Jurkat, Clone E6-1 (cell line): ENCODE measurements at places on chromosomes 16 and 17.
A peak's percentile ranks its signal among the peaks of the same experiment; 100 is the strongest.

DNA sequence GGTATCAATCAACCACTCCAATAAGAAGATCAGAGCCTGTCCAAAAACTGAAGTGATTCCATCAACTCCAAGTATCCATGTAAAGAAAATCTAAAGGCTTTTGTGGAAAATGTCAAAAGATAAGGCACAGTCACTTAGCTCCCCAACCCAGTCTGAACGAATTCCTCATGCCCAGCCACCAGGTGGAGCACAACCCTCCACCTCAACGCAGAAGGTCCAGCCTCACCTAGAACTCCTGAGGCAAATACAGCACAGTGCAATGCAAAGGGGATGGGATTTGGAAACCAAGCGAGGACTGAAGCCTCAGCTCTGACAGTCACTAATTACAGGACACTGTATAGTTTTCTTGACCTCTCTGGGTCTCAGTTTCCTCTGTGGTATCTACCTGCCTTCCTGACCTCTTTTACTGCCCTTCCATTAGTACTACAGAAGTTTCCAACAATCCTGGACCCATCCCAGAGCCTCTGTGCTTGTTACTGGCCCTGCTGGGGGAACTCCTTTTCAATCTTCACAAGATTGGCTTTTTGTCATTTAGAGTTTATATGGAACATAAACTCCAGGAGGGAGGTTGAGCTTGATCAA, 2.0 kb downstream of the NCBP3 start:
- peak; percentile 58 for DNase-seq

- DNase-seq: no peak
These were observed 541 bp downstream of the GPT2 start for GRCh38 chr16:46884513-46885293.

DNA sequence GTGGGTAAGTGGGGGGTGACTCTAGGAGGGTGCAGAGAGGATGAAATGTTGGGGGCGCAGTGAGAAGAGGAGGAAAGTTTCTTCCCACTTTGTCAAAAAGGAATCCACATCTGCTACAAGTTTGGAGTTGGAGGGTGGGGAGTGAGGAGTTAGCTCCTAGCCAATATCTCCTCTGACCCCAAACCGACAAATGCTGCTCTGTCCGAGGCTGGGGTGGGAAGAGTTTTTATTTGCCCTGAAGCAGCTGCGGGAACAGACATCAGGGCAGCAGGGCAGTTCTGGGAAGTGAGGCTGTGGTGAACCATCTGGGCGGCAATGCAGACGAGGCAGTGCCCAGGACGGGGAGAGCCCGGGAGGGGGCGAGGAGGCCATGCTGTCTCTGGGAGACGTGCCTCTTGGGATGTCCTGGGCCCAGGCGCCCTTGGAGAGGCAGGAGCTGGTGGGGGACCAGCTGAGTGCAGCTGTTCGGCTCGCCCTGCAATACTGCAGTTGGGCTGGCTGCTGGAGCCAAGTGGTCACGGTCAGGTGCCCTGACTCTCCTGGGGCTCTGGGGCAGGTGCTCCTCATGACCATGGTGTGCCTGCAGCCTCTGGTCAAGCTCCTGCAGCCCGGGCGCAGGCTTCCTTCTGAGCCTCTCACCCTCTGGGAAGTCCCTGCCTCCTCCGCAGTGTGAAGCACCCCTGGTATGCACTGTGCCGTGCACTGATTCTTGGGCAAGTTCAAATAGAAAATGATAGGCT, 6.4 kb upstream of the SOCS3 start:
- no peak for DNase-seq

- no peak for DNase-seq
These were observed 69.7 kb upstream of the FA2H start for GRCh38 chr16:74844041-74844980.

GRCh38 chr16:57970970-57971369, at the start of gene CNGB1:
Gene CNGB1, minus strand, starts transcription at chr16:57971128. Its CDS starts 3,842 bp downstream, at chr16:57967286.
- no peak for DNase-seq

GRCh38 chr17:78305801-78306200, 54.1 kb downstream of the SOCS3 start:
- DNase-seq: no peak

- DNase-seq: no peak
These were observed 129.0 kb downstream of the CDH13 start for GRCh38 chr16:82755570-82756282.

DNA sequence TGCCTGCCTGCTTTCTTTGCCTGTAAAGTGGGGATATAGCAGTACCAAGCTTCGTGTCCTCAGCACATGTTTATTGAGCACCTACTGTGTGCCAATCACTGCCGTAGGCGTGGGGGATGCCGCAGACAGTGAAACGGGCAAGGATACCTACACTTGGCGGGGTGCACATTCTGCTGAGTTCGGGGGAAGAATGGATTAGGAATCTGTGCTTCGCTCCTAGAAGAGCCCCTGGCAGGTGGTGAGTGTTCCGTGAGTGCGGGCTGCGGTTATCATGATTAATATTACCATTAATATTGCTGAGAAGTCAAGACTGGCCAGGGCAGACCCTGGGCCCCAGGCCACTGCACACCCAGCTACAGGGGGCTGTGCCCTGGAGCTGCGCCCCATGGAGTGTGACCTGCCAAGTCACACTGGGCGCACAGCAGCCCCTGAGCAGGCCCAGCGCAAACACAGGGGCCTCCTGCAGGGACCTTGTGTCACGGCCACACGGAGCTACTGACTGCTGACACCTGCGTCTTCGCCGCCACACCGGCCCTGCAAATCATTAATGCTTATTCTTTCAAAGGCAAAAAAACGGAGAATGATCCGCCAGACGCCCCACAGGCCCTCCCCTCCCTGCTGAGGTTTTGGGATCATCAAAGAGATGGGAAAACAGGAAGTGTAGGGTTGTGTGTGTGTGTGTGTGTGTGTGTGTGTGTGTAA, 213.4 kb upstream of the GSE1 start:
- DNase-seq: no peak

- DNase-seq: no peak
These were observed 50.3 kb downstream of the FOXL1 start for GRCh38 chr16:86628614-86629013.

GRCh38 chr17:42674755-42675347, 1.9 kb downstream of the PLEKHH3 start:
- no peak for DNase-seq

- no peak for DNase-seq
These were observed 4.5 kb downstream of the CTNS start for GRCh38 chr17:3641014-3641413.

DNA sequence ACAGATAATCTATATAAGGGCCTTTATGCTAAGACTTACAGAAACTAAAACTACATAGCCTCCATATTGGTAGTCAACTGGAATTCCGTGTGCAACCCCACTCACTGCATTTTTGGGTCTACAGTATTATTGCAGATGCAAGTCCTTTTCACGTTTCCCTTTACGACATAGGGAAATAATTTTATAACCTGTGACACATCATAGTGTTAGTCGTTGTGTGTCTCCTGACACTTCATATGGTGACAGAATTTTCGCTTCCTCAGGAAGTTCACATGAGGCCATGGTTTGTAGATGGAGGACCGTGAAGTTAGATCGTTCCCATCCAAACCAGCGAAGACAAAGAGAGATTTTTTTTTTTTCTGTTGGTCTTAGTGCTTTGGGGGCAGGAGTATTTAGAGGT, 15.7 kb upstream of the MRC2 start:
- no peak for DNase-seq

DNA sequence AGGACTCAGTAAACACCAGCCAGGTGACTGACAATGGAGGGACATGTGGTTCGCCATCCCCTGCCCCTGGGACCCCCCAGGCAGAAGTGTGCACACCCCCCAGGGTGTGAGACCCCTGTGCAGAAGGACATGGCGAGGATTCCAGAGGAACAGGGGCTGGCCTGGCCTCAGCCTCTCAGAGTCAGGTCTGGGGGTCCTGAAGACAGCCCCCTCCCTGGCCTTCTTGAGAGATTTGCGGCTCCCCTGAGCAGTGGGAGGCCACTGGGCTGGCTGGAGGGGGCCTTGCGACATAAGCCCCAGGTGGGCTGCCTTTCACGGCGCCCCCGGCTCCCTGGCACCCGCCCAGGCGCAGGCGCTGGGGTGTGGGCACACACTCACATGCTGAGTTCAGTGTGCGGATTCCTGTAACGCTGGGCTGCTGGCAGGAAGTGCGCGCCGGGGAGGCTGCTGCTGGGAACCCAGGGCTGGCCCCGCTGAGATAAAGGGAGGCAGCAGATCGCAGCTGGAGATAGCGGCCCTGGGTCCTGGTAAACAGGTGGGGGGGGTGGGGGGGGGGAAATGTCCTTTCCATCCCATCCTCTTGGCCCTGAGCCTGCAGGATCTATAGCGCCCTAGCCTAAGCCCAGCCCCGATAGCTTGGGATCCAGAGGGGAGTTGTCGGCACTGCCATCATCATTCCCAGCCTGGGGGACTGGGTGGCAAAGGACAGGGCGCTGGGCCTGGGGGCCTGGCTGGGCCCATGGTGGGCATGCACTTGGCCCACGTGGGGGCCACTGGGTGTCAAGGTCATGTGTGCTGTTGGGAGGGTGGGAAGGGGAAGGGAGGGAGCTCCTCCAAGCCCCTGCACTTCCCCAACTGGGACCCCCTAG, 27.1 kb downstream of the TMEM235 start:
- DNase-seq: peak; percentile 84

DNA sequence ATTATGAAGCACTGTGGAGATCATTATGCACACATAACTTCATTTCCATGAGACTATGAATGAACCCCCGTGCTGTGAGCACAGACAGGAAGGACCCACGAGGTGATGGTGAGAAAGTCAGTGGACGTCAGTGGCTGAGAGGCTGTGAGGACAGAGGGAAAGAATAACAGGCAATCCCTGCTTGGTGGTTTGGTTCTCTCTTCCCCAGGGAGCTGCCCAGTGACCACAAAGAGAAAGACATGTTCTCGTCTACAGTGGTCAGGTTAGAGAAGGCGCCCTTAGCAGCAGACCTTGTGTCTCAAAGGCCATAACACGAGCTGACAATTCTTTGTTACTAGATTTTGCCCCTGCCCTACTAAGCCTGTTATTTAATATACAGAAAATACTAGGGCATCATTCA, 609.2 kb downstream of the TOX3 start:
- no peak for DNase-seq

GRCh38 chr17:56599566-56599965, 6.1 kb downstream of the NOG start:
- DNase-seq: peak; percentile 54

DNA sequence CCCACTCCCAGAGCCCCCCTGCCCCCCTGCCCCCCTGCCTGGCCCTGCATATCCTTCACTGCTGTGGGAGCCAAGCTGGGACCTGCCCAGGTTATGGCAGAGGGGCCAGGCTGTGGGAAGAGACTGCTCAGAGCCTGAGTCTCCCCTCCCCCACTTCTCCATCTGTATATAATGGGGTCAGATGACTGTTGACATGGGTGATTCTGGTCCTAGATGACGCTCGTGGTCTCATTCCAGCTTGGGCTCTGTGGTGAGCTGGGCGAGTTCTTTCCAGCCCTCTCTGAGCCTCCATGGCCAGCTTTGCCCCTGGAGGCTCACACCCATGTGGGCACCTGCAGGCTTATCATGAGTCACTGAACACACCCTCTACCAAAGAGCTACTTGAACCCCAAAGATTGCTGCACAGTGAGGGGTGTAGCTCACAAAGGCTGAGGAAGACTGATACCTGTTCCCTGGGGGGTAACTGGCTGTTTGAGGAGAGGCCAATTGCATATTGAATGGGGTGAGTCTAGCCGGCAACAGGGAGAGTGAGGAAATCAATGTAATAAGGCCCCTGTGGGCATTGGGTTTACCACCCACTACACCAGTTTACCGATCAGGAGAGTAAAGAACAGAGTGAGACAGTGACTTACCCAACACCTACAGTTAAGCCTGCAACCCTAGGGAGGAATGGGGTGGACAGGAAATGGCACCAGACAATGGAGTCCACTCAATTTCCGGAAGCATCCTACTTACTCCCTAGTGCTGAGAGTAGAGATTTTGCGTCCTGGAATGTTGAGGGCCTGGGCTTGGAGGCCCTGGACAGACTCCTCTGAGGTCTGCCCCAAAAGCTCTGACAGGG, 4.2 kb upstream of the SREBF1 start:
- no peak for DNase-seq

DNA sequence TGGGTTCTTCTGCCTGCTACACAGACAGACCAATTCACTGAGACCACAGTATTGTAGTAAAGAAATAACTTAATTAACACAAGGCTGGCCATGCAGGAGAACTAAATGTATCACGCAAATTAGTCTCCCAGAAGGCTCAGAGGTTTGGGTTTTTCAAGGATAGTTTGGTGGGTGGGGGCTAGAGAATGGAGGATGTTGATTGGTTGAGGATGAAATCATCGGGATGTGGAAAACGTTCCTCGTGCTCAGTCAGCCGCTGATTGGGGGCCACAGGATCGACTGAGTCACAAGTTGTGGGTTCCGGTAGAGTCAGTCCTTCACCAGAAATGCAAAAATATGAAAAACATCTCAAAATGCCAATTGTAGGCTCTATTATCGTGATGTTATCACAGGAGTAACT, 18.7 kb downstream of the RHOT1 start:
- no peak for DNase-seq

- DNase-seq: no peak
These were observed 1.4 kb downstream of the AOC3 start for GRCh38 chr17:42852351-42852750.

- DNase-seq: peak; percentile 37
These were observed 180.8 kb downstream of the RBFOX1 start for GRCh38 chr16:7513429-7513828.

DNA sequence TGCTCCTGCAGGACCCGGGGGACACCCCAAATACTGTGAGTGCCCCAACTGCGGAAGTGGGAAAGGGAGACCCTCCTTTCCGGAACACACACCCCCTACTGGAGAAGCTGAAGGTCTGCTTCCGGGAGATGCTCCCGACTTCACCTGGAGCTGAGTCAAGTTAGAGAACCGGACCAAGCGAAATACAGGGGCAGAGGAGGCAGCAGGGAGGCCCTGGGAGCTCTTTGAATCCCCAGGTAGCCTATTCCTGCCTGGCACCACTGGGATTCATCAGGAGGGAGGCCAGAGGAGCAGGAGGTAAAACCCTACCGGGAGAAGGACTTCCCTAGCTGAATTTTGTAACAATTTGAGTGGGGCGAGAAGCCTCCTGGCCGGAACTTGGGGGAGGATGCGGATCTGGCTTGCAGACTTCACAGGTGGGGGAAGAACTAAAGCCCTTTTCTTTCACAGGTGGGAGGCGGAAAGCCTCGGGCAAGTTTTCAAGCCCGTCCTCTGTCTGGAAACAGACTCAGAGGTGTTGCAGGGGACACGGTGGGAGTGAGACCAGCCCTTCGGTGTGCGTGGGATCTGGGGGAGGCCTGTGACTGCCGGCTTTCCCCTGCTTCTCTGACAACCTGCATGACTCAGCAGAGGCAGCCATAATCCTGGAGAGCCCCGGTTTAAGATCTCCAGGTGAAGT, 22.4 kb upstream of the TEKT1 start:
- DNase-seq: no peak

- no peak for DNase-seq
These were observed 131.1 kb downstream of the ABCC1 start for GRCh38 chr16:16080465-16081065.

DNA sequence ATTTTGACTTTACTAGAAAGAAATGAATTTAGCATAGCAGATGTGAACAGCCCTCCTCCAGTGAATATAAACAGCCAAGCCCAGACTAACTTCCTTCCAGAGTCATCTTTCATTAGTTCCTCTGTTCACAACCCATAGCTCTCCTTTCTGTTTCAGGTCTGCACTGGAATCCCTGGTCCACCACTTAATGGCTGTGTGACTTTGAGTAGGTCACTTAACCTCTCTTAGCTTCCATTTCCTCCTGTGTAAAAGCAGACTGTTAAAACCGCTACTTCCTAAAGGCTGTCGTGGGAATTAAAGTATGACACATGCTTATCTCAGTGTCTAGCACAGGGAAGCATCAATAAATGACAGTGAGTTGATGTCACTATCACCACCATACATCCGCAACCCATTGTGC, 7.5 kb downstream of the SLC6A4 start:
- no peak for DNase-seq

GRCh38 chr17:69609473-69610305, 195.2 kb downstream of the MAP2K6 start:
- no peak for DNase-seq
